ENCODE measurements at places on chromosomes 4 and X.

DNA sequence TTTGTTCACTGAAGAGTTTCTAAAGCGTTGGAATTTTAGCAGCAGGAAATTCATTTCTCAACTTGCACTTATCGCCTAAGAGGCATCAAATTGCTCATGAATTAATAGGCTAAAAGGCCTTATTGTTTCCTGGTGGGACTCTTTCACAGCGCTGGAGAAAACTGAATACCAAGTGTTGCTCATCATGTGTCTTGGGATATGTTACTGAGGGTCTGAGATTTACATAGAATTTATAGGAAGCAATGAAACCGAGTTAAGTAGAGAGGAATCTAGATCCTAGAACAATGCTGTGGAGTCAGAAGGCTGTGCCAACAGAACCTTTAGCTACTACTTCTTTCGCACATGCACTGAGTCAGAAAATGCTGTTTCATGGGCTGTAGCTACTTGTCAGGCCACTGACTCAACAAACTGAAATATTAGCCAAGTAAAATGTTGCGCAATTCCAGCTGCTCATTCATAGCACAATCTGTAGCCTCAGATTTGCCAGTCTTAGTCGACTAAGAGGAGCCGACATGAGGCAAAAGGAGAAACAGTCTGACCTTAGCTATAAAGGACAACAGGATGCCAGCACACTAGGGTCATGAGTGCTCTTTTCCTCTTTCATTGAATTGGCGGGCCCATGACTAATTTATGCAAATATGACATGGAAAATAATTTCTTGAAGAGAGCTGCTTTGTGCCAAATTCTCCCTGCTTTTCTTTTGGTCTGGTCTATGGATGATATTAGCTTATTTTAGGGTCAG is 35.9 kb upstream of the CXCL8 start:
- no peak for DNase-seq

DNA sequence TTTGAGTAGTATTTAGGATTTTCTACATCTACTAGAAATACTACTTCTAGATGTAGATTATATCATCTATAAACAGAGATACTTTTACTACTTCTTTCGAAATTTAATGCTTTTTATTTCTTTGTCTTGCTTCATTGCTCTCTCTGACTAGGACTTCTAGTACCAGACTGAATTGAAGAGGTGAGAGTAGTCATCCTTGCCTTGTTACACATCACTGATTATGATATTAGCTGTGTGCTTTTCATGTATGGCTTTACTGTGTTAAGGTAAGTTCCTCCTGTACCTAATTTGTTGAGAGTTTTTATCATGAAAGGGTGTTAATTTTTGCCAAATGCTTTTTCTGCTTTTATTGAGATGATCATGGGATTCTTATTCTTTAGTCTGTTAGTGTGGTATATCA is 19.6 kb upstream of the IL2 start:
- DNase-seq, result no peak

- no peak for DNase-seq
These were observed 912.9 kb upstream of the INTU start for GRCh38 chr4:126719852-126720251.

- DNase-seq, result no peak
These were observed 29.8 kb upstream of the TMEM150C start for GRCh38 chr4:82591592-82591991.

DNA sequence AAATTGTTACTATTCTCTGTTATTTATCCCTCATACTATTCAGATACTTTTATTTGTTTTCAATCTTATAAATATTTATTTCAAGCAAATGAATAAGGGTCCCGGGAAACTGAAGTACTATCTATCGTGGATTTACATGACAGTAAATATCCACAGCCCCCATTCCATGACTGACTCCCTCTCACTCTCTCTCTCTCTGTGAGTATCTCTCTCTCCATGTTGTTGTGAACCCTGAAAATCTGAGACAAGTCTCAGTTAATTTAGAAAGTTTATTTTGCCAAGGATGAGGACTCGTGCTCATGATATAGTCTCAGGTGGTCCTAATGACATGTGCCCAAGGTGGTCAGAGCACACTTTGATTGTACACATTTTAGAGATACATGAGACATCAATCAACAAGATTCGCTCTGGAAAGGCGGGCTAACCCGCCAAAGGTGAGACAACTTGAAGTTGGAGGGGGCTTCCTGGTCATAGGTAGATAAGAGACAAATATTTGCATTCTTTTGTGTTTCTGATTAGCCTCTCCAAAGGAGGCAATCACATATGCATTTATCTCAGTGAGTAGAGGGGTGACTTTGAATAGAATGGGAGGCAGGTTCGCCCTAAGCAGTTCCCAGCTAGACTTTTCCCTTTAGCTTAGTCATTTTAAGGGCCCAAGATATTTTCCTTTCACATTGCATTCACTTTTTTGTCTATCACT is 986.4 kb downstream of the NLGN4X start:
- DNase-seq, result no peak

DNA sequence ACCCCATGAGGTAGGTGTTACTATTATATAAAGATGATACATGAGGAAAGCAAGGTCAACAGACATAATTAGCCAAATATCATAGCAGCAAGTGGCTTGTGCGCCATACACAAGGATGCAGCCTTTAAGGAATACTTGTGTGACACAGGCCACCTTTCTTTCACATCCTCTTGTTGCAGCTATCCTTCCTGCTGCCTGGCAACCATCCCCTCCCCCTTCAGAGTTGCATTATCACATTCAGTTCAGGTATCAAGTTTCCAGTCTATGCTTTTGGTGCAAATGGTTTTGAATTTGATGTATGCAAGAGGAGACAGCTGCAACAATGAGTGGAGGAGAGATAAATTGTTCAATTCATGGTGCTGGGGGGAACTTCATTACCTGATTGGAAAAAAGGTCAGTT is 6.4 kb downstream of the ZCCHC18 start:
- no peak for DNase-seq

- DNase-seq, result no peak
These were observed 19.6 kb downstream of the MND1 start for GRCh38 chr4:153364061-153364460.

- DNase-seq, result no peak
These were observed 991.5 kb downstream of the ADGRL3 start for GRCh38 chr4:62191451-62192240.

GRCh38 chrX:75638332-75638731 is 115.5 kb upstream of the ZDHHC15 start:
- DNase-seq, result no peak

DNA sequence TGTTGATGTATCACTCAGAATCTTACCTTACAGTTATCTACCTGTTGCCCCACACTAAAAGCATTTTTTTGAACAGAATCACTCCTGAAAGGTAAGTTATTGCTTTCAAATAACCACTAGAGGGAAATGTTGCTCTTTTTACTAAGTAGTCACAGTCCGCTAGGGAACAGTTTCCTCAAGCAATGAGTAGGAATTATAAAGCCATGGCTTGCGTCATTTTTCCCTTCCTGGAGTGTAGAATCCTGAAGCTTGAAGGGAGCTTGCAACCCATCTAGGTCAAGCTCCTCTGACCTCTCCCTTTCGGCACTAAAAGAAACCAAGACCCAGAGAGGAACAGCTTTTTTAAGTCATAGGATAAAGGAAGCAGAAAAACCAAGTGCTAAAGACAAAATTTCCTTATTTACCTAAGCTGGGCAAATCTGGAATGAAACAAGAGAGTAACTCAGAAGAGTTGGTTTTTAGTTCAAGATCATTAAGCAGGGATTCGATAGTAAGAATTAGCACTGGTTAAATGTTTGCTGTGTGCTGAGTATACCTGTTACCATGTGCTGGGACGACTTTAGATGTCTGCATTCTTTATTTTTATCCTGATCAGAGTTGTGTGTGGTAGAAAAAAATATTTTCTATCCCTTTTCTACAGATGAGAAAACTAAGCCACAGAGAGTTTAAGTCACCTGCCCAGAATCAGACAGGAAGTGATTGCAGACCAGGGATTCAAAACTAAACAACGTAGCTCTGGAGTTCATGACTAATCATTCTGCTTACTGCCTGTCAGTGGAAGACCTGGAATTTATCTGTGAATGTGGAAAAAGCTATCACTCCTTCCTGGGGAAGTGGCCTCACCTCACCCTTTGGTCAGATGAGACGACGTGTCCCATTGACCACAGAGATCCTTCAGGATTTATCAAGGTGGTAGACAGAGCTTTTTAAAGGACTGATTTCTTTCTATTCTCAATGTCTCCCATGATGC is 631.5 kb downstream of the RAB28 start:
- DNase-seq, result no peak

DNA sequence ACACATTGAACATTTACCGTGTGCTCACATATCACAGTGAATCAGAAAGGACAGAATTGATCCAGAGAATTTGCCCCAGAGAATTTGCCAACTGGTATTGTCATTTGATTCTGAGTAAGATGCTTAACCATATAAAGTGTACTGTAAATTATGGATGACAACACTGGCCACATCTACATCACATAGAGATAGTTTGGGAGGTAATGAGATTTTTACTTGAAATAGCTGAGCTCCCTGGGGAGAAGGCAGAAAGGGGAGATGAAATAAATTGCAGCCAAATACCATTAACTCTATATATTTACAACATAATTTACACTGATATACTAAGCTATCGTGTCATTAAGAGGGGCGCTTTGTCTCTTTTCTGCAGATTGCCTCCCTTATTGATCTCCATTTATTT is 564.0 kb downstream of the KCNIP4 start:
- no peak for DNase-seq

DNA sequence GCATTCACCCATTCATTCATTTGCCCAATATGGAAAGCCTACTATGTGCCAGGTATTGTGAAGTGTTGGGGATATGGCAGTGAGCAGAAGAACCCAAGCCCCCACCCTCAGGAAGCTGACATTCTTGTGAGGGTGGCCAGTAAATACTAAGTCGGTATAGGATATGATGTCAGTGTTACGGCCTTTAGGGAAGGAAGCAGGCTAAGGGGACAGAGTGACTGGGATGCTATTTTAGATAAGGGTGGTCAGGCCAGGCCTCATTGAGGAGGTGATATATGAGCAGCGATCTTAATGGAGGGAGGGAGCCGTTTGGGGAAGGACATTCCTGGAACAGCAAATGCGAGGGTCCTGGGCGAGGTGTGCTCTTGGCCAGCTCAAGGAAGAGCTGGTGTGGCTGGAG is 2.0 kb downstream of the ATP6AP1 start:
- DNase-seq, result no peak

DNA sequence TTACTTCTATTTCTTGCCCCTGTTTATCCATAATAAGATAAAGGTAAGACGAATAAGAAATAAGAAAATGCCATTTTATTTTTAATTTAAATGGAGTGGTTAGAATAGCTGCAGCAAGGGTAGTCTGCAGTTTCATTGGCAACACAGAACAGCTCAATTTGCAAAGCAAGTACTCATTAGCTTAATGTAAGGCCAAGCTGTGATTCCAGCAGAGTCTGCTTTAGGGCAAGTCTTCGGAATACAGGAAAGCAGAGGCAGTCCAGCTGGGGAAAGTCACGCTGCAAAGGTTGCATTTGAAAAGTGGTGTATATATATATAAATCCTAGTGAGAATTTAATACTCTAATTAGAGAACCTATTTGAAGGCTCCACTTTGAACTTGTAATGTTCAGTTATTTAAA is 59.0 kb downstream of the ANXA10 start:
- no peak for DNase-seq

DNA sequence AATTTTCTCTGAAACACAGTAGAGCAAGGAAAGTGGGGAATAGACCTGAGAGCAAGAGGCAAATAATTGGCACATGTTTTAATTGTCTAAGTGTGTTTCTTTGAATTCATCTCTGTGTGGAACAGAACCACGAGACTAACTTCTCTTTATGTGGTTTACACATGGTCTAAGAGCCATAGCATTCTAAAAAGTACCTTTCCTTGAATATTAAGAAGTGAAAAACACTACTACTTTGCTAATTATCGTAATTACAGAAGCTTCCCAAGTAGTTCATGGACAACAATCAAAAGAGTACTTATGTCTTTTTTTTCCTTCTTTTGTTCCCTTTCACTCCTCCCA is 2.9 kb upstream of the CYBB start:
- no peak for DNase-seq

DNA sequence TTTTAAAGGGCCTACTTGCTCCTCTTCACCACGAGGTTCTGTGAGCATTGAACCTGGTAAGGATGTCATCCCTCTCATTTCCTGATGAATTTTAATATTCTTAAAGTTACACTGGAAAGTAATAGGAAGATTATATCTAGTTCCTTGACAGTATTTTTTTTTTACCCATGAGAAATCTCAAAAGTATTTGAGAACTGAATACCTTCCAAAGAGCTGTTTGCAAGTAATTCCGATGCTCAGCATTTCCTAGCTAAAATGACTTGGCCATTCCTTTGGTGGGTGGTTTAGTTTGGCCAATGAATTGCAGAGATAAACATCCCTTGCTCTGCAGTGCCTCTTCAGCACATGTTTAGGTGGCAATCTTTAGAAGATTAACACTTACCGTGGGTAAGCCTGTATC is 110.2 kb upstream of the WDR1 start:
- no peak for DNase-seq

- DNase-seq, result no peak
These were observed 8.6 kb upstream of the ZXDA start for GRCh38 chrX:57918750-57919436.

GRCh38 chrX:77014377-77015372 is 432.5 kb upstream of the FGF16 start:
- no peak for DNase-seq

GRCh38 chr4:108055787-108056186 is 66.1 kb downstream of the HADH start:
- no peak for DNase-seq

DNA sequence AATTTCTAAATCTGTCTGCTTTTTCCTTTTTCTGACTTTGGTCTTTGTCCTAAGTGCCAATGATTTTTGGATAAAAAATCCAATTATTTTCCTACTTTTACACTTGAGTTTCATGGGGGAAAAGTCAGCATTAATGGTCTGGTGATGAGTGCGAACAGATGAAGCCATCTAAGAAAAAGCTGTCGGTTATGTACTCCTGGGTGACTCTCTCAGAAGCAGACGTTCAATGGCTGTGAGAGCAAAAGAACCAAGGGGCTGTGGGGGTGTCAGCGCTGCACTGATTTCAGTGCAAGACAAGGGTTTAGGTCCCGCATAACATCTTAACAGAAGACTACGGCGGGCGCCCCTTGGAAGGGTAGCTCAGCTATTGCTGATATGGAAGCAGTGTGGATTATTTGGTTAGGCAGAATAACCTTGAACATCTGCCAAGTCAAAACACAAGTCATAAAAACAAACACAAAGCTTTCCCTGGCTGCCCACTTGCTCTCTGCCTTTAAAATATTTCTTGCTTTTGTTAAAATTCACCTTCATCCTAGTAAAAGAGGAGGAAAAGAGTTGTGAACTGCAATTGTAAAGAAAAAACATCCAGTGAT is 240.5 kb downstream of the MAML3 start:
- no peak for DNase-seq

- no peak for DNase-seq
These were observed 11.1 kb upstream of the MAB21L2 start for GRCh38 chr4:150570862-150571261.
